HL-60 (cell line): ENCODE measurements at places on chromosomes 7 and 10.

GRCh38 chr7:556291-556826 lies 36.7 kb upstream of the PDGFA start:
- no peak for DNase-seq

GRCh38 chr7:40133561-40134427 lies 628 bp downstream of the MPLKIP start:
- peak; percentile 16 for DNase-seq

DNA sequence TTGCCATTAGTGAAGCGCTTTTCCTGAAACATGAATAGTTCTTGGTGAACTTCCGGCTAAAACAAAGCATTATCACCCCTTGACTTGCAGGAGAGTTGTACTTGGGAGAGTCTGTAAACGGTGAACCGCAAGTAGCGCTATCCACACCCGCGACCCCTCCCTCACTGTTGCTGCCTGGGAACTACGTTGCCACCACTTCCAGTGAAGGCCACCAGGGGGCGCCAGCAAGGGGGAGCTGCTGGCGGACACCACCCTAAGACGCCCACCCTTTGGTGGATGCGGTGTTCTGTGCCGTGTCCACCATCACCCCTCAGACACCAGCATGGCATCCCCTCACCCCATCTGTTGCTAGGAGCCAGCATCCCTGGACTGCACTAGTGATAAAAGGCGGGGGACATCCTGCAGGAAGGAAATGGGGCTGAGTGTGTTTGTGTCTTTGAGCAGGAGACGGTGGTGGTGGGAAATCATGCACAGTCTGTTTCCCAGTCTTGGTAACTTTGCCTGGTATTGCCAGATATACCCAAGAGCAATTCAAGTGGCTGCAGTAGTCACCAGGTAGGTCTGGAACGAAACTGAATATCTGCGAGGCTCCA lies 298.2 kb downstream of the FRMD4A start:
- DNase-seq: no peak

GRCh38 chr7:112995059-112995824 lies 91.4 kb downstream of the GPR85 start:
- DNase-seq: no peak

GRCh38 chr10:103558911-103559310 lies 65.4 kb downstream of the NEURL1 start:
- no peak for DNase-seq

- no peak for DNase-seq
Observed at GRCh38 chr10:77756319-77757232, 119.0 kb upstream of the KCNMA1 start.

DNA sequence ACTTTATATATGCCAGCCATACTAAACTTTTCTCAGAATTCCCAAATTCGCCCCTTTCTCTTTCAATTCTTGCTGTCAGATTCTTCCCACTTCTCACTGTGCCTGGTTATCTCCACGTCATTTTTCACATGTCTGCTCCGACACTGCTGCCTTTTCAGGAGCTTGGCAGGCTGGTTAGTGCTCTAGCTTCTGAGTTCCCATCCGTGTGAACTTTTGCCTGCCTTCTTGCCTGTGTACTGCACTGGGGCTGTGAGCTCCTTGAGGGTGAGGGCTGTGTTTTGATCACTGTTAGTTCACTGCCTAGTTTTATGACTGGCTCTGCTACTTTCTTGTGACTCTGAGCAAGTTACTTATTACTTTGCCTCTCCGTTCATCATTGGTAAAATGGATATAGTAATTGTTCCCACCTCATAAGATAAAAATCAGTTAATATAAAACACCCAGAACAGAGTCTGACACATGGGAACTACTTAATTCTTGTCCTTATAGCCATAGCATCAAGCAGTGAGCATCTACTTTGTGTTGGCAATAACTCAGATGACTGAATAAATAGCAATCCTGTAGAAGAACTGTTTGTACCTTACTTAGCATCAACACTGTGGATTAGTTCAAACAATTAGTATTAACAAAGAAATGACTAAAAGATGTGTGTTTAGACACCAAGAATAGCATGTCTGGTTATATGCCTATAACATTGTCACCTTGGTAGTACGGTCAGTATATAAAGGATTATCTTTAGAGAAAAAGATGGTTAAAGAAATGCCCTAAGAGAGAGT lies 5.5 kb downstream of the GSTO1 start:
- DNase-seq: no peak

- no peak for DNase-seq
Observed at GRCh38 chr7:79060498-79060897, 393.0 kb downstream of the MAGI2 start.

- no peak for DNase-seq
Observed at GRCh38 chr7:149529136-149529718, 31.6 kb upstream of the ZNF746 start.

DNA sequence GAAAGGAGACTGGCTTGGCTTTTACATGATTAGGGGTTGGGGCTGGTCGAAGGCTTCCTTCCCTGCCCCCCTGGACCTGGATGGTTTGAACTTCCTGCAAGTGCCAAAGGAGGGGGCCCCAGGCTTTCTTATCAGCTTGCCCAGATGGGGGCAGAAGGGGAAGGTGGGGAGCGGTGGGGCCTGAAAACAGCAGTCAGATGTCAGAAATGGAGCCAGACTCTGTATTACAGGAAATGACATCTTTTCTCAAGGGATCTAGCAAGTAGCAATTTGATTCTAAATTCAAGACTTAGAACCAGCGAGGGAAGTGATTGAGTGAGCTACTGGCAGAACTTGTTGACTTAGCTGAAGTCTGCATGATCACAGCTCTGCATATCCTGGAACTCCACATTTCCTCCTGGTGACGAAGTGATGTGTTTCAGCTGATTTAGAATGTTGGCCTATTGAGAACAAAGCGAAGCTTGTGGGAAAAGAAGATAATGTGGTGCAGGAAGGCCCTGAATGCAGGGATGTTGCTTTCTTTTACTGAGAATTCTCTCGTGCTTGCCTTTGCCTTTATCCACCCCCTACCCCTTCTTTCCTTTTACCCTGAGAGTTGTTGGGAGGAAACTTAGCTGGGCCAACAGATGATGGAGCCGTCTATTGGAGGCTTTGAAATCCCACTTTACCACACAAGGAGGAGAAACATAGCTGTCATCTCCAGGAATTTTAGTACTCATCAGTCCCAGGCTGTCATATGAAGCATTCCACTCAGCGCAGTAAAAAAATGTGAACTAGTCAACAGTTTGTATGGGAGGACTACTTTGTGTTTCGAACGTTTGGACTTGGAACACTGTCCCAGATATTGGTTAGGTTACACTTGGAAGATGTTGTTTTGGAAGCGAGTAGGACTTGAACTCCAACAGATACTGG lies 43.2 kb downstream of the CCNY start:
- no peak for DNase-seq

DNA sequence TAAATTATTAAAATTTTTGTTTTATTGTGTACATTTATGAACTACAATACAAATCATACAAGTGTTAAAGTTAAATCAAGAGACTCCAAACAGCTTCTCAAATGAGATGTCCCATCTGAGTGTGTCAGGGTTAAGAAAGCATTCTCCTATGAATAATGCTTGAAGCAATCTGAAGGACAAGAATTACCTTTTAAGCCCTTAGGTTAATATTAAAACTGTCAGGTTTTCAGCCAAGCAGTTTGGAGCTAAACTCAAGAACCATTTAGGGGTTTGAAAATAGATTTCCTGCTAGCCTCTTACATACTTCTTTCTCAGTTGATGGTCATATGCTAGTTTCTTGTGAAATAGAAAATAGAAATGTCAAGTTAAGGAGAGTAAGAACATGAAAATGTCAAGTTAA lies 38.3 kb downstream of the LIPJ start:
- DNase-seq: no peak

GRCh38 chr7:42869131-42870020 lies 42.5 kb downstream of the C7orf25 start:
- no peak for DNase-seq

- DNase-seq: no peak
Observed at GRCh38 chr7:115009736-115010440, 88.0 kb downstream of the MDFIC start.

DNA sequence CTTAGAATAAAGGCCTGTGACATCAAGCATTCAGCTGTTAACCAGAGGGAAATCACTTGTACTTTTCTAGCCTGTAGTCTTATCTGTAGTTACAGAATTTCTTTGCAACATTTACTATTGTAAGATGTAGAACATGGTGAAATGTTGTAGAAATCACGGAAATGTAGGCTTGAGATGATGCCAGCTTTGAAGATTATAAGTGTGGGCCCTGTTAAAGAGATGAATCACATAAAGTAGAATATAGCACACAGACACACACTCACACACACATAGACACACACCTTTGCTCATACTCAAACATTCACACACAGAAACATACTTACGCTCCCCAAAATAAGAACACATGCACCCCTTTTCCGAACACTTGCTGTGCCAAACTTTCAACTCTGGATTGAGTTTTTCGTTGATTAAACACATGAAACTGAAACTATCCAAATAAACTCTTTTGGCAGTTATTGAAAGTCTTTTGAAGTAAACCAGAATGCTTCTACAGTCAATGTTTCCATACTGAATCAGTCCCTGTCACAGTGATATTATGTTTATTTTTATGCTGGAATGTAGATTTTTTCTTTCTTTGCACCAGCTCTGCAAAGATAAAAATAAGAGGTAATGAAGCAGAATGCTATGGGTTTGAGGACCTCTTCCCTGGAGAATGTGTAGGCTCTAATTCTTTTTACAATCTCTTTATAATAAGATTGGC lies 230.3 kb upstream of the MEOX2 start:
- DNase-seq: no peak

DNA sequence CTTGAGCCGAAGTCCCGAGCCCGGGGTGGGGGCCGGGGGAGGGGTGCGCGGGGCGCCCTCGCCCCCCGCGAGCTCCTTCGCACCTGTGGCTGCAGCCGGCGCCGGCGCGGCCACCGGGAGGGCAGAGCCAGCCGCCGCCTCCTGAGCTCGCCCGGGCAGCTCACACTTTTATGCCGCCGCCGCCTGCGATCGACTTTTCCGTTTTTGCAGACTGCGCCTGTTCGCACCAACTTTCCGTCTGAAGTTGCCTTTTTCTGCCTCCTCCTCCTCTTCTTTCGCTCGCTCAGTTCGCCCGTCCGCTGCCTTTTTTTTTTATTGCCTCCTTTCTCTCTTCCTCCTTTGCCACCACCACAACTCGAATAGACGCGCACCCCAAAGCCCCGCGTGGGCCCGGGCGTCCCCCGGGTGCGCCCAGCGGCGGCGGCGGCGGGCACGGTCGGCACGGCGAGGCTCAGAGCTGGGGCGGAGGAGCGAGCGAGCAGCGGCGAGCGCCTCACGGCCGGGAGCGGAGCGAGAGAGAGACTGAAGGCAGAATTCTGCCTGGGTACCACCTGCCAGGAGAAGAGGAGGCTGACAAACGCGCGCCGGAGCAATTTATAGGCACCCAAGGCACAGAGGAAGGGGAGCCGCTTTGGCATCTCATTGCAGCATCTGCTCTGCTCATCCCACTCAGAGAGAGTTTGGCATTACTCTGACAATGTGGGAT lies at the start of gene C1QL3:
Gene C1QL3, minus strand, starts transcription at position 569 of the 706 bp plus-strand sequence. CDS start 814 bp downstream, outside the sequence.
- no peak for DNase-seq

DNA sequence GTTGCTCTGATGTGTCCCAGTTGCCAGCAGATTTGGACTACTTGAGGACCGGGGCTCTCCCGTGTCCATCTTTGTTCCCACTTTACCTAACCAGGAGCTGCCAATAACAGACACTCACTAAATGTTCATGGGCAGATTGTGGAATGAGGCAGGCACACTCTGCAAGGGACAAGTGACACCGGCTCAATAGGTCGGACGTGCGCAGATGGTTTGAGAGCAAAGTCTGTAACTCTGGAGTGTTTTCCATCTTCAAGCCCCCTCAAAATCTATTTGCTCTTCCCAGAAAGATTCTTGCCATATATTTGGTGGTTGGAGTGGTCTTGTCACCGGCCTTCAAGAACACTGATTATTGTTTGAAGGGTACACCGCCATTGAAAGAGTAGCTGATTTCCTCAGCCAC lies 47.2 kb downstream of the THNSL1 start:
- no peak for DNase-seq

- no peak for DNase-seq
Observed at GRCh38 chr10:89615824-89616223, 29.2 kb downstream of the PANK1 start.

DNA sequence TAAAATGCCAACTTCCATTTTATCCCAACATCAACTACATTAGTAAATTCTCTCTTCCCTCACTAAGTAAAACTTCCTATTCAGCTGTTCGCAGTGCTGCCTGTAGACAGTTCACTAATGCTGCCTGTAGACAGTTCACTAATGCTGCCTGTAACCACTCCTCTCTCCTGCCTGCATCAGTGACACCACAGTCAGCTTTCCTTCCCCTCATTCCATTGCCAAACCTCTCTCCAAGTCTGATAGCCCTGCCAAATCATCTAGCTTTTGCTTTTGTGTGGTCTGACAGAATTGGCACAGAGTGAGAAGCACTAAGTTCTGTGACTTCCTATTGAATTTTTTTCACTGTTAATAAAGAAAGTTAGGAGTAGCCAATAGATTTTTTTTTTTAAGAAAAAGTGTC lies 43.0 kb upstream of the MACC1 start:
- no peak for DNase-seq

DNA sequence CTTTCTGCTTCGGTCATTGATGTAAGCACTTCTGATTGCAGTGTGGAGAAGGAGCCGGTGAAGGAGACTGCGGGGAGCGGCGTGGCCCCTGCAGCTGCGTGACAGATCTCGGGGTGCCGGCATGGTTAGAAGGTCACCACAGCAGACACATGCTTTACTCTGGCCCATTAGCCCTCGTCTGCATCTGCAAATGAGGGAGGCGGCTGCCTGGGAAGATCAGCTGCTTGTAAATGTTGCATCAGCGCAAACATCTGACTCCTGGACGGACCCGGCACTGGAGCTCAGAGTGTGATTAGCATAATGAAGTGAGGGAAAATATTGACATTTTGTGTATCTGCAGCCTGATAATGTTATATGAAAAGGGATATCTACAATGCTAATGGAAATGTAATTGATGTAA lies 30.5 kb upstream of the MNX1 start:
- no peak for DNase-seq

- no peak for DNase-seq
Observed at GRCh38 chr7:13155188-13155587, 467.8 kb downstream of the ARL4A start.

DNA sequence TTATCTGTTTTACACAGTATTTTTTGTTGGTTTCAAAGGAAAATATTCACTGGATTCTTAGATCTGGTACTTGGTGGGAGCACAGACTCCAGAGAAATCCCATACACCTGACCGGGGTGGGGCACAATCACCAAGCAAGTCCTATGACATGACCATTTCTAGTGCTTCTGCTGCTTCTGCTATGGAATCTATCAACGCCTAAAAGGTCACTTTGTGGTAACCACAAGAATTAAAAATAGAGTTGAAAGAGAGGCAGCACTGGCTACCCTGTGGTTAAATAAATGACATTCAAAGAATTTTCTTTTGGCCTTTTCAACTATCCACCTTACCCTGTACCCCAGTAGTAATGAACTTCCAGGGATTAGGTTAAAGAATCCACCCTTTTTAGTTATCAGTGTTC lies 329.9 kb upstream of the VWC2 start:
- no peak for DNase-seq

DNA sequence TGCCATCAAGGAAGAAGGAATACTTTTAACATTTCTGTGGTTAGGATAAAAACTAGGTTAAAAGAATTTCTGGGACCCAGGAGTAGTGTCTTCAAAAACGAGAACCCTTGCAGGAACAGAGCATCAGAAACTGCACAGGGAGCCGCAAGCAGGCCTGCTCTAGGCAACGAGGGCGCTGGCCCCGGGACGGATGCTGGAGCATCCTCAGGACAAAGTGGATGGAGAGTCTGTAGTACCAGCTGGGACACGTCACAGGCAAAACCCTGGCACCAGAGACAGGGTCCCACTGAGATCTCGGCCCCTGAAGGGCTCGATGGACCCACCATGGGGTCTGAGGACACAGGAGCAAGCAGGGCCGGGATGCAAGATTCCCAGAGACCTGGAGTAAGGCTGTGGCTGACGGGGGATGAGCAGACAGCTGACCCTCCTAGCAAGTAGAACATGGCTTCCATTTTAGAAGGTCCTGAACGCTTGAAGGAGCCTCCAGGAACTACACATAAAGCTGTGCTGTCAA lies 106.6 kb downstream of the GALNT11 start:
- DNase-seq: no peak
